ENCODE measurements at places on chromosomes 11 and 22.

DNA sequence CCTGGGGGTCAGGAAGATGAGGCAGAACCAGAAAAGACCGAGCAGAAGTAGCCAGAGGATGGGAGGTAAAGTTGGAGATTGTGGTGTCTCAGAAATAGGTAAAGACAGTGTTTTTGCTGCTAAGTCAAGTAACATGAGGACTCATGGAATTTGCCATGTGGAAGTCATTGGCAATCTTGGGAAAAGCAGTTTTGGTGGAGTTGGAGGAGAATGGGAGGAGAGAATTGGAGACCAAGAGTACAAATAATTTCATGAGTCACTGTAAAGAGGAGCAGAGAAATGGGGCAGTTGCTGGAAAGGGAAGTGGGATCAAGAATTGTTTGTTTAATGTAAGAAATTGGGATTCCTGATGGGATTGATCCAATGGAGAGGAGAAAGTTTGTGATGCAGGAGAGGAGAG lies 111.7 kb downstream of the LRRC32 start:
- no peak for DNase-seq

- DNase-seq = no peak
These were observed 540.8 kb downstream of the INSC start for GRCh38 chr11:15655552-15655951.

GRCh38 chr11:94948070-94948617 lies 25.2 kb downstream of the CWC15 start:
- DNase-seq = no peak

- DNase-seq = no peak
These were observed 5.4 kb upstream of the NDUFS8 start for GRCh38 chr11:68025047-68025446.

GRCh38 chr11:21814169-21814568 lies 378.7 kb upstream of the ANO5 start:
- DNase-seq = no peak

DNA sequence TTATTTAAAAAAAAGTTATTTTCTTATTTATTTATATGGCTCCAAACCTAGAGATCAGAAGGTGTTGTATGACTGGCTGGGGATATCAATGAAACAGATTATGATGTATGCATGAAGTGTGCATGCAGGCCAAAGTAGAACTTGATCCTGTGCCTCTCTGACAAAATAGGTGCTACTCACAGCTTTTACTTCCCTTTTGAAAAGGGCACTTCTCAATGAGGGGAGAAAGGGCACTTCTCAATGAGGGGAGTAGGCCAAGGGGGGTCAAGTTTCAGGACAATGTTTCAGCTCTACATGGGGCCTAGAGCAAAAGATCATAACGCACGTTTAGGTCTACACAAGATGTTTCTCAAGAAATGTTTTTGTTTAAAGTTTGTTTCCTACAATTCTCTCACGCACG lies 397.5 kb downstream of the ETS1 start:
- no peak for DNase-seq

- peak; percentile 35 for DNase-seq
These were observed 1.9 kb upstream of the OR6Q1 start for GRCh38 chr11:58028687-58029411.

DNA sequence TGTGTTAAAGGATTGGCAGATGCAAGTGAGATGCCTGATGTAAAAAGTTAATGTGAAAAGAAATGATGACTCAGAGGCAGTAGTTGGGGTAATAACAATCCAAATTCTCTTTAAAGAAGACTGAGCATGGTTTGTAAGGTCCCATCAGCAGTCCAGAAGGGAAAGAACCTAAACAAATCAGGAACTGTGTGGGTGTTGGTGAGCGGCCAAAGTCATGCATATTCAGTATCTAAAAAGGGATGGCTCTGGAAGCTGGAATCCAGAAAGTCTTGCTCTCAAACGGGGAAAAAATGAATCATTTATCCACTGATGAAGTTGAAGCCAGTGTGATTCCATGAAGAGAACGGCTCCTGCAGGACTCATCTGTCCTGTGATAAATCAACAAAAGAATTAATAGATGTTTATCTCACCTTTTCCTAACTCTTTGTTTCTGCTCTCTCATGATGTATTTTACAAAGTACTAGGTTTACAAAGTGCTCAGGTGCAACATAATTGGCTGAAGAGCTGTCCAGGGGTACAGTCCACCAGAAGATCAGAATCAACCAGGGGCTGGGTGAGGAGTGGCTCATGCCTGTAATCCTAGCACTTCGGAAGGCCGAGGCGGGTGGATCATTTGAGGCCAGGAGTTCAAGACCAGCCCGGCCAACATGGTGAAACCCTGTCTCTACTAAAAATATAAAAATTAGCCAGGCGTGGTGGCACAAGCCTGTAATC lies 20.5 kb upstream of the SORL1-AS1 start:
- DNase-seq = peak; percentile 58

DNA sequence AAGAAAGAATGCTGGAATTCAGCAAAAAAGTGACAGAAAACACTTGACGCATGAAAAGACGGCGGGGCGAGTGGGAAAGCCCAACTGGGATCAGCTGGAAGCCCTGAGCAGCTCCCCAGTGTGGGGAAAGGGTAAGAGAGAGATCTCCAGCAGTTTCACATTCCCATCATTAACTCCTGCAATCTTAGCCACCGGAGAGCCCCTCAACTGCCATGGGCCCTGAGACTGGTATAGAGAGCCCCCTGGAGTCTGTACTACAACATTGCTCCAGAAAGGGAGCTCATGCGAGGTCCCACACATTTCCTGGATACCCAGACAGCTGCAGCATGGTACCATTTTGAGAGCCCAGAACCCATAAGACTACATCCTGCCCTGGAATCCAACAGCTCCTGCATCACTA lies 31.1 kb downstream of the MRGPRX4 start:
- DNase-seq = no peak

DNA sequence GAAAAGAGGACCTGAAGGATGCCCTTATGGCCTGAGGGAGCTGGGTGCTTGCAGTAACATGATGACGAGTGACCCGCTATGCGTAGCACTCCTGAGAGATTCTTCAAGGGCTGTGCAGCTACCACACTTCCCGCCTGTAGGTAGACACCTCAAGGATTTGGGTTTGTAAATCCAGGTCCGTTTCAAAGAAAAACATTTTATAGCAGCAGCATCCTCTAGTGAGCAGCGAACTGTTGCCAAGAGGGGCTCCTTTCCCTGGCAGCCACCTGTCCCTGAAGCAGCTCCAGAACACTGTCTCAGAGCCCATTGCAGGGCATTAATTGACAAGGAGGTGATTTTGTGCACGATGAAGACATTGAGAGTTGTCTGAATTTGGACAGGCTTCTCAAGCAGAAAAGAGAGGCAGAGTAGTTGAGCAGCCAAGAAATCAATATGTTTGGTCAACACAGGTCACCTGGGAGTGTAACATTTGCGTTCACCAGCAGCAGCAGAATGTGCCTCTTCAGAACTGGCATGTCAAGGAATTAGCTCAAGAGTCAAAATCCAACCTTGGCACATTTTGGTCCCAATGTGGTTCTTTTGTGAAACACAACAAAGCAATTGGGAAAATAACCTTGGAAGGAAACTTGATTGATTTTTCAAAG lies 209.8 kb upstream of the MTNR1B start:
- no peak for DNase-seq

GRCh38 chr11:11036848-11037732 lies 179.2 kb upstream of the ZBED5 start:
- no peak for DNase-seq

DNA sequence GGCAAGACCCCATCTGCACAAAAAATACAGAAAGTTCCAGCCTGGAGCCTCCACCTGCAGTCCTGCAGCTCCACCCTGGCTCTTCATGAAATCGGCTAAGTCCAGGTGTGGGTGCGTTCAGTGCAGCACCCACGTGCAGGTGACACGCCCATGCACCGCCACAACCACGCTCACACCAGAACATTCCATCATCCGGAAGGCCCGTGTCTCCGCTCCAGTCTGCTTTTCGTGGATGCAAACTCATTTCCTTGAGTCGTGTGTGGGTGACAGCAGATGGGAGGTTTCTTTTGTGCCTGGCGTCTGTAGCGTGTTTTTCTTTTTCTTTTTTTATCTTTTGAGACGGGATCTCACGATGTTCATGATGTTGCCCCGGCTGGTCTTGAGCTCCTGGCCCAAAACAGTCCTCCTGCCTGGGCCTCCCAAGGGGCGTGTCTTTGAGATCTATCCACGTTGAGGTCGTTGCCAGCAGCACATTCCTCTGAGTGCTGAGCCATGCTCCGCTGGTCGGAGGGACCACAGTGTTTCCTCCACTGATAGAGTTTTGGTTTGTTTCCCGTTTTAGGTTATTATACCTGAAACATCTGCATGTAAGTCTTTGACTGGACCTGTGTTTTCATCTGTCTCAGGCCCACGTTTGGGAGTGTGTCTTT lies 7.2 kb downstream of the PTDSS2 start:
- no peak for DNase-seq

GRCh38 chr11:117498791-117499190 lies 171.1 kb downstream of the CEP164 start:
- DNase-seq = no peak

- no peak for DNase-seq
These were observed 87.8 kb upstream of the TOP3B start for GRCh38 chr22:22070371-22070824.

DNA sequence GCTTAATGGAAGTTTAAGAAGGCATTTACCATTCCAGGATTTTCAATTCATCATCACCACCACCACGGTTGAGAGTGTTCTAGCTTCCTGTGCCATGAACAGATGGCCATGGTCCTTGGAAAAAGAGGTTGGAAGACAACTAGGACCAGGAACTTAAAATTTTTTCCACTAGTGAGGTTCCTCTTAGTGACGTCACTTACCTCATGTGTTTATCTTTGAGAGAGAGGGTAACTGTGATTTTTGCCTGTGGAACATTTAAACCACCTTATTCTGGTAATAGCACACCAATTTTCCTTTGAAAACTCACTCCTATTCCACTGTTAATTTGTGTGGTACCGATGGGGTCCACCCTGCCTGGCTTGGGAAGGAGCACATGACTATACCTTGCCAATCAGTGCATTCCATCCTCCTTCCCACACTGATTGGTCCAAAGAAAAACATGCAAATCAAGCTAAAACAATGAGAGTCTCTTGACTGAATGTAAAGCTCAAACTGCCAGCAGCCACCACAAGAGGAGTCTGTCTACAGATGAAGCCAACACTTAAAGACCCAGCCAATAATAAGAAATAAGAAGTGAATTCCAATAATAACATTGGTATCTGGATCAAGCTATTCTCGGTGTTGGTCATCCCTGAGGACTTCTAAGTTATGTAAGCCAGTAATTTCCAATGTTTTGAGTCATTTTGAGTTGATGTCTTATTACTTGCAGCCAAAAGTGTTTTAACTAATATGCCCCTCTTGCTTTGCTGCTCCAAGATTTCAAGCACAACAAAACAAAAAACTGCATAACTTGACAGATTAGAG lies 111.8 kb downstream of the MPPED2 start:
- no peak for DNase-seq

DNA sequence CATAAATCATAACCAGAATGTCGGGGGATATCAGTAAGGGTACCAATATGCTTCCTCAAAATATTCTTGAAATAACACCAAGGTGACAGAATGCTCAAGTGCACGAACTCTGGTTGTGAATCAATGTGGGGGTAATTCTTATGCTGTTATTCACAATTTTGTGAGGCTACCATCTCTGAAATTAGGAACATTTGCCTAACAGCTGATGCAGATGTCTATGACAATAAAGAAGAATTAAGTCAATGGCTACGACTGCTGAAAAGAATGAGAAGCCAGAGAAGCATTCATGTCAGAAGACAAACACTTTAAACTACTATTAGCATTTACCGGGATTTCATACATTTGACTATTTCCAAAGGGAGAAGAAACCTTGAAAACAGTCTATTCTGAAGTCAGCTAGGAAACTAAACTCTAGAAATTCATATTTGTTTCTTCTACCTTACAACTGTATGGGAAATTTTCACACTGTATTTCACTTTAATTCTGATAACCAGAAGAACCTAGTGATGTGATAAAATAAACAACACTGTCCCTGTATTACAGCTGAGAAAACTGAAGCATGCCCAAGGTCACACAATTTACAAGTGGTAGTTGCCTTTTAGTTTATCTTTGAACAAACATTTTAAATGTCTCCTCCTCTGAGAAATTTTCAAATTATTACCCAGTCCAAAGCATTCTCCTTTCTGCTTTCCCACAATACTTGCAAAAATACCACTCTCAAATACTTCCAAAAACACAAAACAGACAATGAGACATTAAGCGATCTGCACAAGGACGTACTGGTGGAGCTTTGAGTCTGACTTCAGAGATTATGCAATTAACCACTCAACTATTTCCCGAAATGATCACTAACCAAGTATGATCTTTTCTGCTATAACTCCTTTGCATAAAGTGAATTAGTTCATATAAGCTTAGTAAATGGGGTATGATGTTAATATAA lies 18.0 kb upstream of the ARHGAP32 start:
- DNase-seq = no peak

DNA sequence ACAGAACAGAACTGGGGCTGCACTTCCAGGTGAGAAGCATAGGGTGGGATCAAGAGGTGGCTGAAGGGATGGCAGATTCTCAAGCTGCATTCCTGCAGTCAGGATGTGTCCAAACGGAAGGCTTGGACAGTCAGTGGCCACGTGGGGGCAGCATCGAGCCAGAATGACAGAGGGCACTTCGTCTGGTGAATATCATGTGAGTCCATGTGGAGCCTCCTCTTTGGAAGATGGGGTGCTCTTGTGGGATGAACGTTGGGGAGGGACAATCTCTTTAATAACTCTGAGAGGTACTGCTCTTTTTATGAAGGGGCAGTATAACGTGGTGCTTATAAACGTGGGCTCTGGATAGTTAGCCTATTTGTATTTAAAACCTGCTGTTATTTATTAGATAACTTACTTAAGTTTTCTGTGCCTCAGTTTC lies 154.9 kb upstream of the NAV2 start:
- no peak for DNase-seq

- DNase-seq = no peak
These were observed 8.0 kb downstream of the POLD4 start for GRCh38 chr11:67345247-67345919.

DNA sequence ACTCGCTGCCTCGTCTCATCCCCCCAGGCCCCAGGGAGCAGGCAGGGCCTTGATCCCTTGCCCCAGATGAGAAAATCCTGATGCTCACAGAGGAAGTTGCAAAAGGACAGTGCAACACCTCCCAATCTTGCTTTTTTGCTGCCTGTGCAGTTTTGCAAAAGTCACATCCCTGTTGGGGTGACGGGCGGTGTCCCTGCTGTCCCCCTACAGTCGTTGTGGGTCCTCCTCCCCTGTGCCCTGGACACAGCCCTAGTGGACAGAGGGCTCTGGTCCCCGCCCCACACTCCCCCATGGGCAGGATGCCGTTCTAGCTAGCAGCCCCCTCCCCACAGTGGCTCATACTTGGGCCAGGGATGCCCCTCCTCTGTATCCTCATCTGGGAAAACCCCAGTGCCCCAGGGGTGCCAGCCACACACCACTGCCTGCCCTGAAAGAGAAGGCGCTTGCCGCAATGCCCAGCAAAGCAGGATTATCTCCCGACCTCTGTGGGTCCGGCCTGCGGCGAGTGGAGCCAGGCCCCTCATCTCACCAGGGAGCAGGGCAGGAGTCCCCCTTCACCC lies 18.4 kb upstream of the CTSD start:
- DNase-seq = no peak

All from substantia nigra (tissue), 51 donors.